ENCODE measurements at places on chromosomes 2 and 18. TPM values are rescaled to one million over a fixed set of nuclear protein-coding genes. Genes with fewer than 3 reads are reported as not detected.

GRCh38 chr2:237760506-237761502 is 37.8 kb upstream of the RBM44 start:
- no peak for DNase-seq

DNA sequence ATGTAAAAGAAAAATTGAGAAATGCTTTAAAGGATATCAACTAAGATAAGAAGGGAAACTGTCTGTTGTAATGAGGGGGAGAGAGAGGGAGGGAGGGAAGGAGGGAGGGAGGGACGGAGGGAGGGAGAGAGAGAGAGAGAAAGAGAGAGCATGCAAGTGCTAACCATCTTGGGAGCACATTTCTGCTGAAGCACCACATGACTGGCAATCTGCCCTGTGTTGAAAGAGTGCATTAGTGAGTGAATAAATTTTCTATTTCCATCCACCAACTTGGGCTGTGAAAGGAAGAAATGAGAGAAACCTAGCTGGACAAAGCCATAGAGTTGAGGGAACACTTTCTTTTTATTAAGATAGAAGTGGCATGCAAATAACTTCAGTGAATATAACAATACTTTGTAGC is 110.7 kb downstream of the TMX3 start:
- DNase-seq = no peak

DNA sequence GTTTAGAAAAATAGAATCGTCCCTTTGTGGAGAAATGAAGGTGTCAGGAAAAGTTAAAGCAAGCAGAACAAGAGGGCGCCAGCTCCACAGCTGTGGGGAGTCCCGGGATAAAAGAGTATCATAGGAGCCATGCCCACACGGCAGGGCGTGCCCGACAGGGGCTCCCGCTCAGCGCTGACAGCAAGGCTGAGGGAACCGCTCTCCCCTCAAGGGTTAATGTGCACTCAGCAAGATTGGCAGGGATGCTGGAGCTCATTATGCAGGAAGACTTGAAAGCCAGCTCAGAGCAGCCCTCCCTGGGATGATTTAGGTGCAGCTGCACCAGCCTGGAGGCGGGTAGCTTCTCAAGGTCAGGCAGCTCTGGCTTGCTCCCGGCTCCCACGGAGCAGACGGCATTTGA is 500.2 kb downstream of the EIPR1 start:
- DNase-seq = no peak

DNA sequence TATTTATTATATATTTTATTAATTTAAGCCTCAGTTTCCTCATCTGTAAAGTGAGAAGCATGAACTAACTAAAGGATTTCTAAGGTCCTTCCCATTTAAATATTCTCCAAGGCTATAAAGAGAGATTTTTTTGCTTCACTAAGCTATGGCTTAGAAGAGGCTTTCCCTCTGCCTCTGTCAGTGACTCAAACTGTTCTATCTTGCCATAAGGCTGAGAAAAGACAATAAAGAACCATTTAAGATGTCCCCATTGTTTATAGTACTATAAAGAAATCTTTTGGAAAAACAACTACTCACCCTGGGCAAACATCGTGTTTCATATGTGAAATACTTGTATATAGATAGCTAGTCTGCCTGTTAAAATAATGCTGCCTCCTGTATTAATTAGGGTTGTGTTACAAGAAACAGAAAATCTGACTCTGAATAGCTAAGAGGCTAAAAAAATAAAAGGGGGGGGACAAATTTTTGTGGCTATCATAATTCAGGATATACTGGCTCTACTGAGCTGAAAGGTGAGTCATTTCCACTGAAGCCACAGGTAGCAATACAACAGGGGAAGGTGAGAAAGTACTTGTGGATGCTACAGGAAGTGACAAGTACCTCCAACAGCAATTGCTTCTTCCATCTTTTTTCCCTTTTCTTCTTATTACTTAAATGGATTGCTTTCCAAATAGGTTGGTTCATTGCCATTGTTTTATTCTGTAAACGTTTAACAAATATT is 25.4 kb downstream of the EPHA4 start:
- no peak for DNase-seq

- no peak for DNase-seq
These were observed 775 bp downstream of the WDR12 start for GRCh38 chr2:202910698-202911097.

- no peak for DNase-seq
These were observed 414.8 kb downstream of the TGIF1 start for GRCh38 chr18:3864669-3865298.

DNA sequence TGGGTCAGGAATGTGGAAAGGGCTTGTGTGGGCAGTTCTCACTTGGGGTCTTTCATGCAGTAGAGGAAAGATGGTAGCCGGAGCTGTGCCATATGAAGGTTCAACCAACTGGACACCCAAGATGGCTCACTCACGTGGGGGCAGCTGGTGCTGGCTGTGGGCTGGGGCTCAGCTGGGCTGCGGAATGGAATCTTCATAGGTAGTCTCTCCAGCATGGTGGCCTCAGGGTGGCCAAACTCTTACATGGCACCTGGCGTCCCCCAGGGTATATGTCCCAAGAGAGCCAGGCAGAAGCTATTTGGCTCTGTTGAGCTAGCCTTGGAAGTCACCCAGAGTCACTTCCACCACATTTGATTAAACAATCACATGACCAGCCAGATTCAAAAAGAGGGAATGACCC is 163.1 kb upstream of the KLHL29 start:
- DNase-seq = no peak

DNA sequence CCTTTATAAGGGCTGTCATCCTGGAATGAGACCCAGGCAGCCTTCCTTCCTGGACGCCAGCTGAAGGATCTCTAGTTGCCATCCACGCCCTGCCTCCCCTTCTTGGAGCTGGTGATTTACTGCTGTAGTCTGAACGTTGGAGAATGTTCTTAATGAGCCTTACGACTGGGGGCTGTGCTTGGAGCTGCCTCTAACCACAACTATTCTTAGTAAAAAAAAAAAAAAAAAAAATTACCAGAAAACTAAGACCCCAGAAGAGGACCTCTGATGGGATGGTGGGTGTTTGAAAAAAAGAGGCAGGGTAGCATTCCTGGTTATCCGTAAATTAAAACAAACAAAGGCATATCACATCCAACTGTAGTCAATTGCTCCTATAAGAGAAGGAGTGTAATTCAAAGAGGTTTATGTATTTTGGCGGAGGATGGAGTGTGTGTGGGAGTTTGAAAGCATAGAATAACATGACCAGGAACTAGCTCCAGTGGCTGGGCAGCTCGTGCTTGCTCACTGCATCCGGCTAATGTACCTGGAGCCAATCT is 105.4 kb downstream of the QPCT start:
- no peak for DNase-seq

- no peak for DNase-seq
These were observed 13.5 kb downstream of the SLC30A3 start for GRCh38 chr2:27249159-27249890.

DNA sequence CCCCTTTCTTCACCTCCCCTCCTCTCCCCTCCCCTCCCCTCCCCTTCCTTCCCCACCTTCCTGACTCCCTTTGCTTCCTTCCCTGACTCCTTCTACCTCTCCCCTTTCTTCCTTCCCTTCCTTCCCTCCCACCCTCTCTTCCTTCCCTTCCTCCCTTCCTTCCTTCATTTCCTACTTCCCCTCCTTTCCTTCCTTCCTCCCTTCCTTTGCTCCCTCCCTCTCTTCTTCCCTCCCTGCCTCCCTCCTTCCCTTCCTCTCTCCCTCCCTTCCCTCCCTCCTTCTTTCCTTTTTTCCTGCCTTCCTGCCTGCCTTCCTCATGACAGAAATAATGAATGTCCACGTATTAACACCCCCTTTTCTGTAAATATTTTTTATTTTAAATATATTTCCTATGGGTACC is 260.2 kb downstream of the ZNF407 start:
- DNase-seq = no peak

DNA sequence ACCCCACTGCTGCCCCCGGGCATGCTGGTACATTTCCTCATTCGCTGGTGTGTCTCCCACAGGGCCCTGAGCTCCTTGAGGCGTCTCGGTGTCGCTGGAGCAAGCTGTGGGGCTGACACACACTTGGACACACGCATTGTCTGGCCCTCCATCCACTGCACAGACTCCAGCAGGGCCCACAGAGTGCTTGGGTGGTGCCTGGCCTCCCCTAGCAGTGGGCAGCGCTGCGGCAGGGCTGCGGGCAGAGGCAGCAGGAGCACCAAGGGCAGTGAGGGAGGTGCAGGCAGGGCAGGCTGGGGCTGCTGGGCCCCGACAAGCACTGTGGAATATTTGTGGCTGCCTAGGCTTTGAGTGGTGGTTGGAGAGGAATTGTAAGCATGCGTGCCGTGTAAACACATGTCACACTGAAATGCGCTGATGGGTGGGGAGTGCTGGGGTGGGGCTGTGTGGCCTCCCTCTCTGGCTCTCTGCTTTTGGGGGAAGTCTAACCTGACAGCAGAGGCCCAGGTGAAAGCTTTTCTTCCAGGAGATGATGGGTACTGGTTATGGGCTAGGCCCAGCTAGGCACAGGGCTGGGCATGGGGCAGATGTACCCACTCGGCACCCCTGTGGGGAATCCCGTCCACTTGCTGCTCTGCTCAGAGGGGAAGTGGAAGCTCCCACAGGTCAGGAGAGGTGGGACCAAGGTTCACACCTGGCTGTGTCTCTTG is 55.5 kb upstream of the HS6ST1 start:
- peak; percentile 82 for DNase-seq

GRCh38 chr2:225104321-225104720 is 62.1 kb upstream of the DOCK10 start:
- DNase-seq = no peak

DNA sequence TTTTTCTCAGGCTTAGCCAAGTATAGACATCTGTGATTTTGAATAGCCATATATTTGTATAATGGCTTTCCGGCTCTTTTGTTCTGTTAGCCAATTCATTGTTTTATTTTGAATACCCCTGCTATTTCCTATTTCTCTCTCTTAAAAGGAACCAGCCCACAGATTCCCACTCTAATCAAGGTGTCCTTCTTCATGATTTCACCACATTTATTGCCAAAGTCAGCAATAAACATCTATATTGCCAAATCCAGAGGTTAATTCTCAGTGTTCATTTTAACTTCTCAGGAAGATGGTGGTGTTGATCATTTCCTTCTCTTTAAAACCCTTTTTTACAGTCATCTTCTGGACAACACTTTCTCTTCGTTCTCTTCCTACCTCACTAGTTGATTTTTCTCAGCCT is 13.1 kb upstream of the ITPRID2 start:
- no peak for DNase-seq

- no peak for DNase-seq
These were observed 49.4 kb upstream of the SH3RF3 start for GRCh38 chr2:109079590-109079989.

GRCh38 chr2:127429291-127429690 is 11.1 kb downstream of the PROC start:
- DNase-seq = no peak

GRCh38 chr18:62587689-62588088 is 64.9 kb downstream of the ZCCHC2 start:
- DNase-seq = no peak

GRCh38 chr2:33645861-33646260 is 46.8 kb upstream of the FAM98A start:
- peak; percentile 18 for DNase-seq

DNA sequence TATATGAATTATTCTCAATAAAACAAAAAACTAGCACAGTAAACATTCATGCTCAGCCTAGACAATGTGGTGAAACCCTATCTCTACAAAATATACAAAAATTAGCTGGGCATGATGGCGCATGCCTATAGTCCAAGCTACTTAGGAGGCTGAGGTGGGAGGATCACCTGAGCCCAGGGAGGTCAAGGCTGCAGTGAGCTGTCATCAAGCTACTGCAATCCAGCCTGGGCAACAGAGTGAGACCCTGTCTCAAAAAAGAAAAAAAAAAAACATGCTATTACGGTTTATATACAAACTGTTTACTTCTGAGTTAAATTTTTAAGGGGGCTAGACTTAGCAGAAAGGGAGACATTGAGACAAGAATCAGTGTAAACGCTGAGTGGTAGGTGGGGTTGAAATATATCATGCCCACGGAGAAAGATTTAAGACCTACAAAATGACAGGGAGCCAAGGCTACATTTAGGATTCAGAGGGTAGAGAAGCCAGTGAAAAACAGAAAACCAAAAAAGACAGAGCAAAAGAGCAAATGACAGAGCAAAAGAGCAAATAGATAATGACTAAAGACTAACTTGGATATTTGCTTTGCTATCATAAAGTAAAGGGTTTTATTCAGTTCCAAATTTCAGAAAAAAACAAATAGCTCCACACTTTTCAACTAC is 7.5 kb downstream of the TTC32 start:
- no peak for DNase-seq

- DNase-seq = no peak
These were observed 145.6 kb downstream of the NAPG start for GRCh38 chr18:10671441-10671840.

DNA sequence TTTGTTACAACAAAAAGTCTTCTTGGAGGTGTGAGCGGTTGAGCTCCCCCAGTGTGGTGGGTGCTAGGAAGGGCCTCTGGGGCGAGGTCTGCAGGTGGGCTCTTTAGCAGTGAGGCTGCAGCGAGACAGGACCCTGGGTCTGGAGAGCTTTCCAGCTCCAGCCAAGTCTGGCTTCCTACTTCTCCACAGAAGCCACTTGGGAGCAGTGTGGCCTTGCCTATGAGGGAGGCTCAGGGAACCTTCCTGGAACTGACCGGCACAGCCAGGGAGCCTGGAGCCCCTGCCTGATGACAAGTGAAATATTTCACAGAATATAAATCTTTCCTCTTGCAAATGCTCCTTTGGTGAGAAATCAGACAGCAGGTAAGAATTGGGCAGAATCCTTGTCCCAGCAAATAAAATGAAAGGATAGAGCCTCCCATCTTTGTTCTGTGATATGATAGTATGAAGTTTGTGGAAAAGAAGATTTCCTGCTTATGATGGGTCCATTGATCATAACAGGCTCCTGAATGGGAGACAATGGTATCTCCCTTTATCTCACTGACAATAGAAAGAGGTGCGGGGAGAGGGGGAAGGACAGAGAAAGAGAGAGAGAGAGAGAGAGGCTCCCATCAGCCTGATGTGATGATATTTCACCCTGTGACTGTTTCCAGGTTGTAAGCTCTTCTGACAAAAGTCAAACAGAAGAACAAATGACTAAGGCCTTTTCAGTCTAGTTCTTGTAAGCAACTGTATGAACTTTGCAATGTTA is 289.8 kb upstream of the SPRED2 start:
- DNase-seq = no peak

The GPR55 gene
- total RNA-seq = not detected

The TMEM127 gene
- total RNA-seq = 24.7 TPM

The DGKD gene
- 7.5 TPM for total RNA-seq

The AMER3 gene
- not detected for total RNA-seq

The TOGARAM2 gene
- 0.24 TPM for total RNA-seq

The BOLL gene
- total RNA-seq = not detected

The KCNS3 gene
- total RNA-seq = 5.1 TPM

The RFX8 gene
- total RNA-seq = not detected

The DSG4 gene
- 0.04 TPM for total RNA-seq

The GDF7 gene
- total RNA-seq = not detected

The MYCN gene
- total RNA-seq = 0.10 TPM
